Bronchial smooth muscle cell (primary cell): ENCODE measurements at places on chromosomes 4 and X. TPM values are rescaled to one million over a fixed set of nuclear protein-coding genes. Genes with fewer than 3 reads are reported as not detected.

The FAM90A26 gene
- total RNA-seq = not detected in 2 replicates

The MBTPS2 gene
- total RNA-seq = 3.9 and 6.8 TPM in 2 replicates

The PABPC1L2A gene
- not detected in 2 replicates for total RNA-seq

The ACE2 gene
- under 0.01 TPM in 1 of 2 replicates, not detected in the other for total RNA-seq

The TLR1 gene
- total RNA-seq = 1.6 and 1.7 TPM in 2 replicates

The NAT8L gene
- total RNA-seq = under 0.01 TPM in 2 replicates

The C4orf36 gene
- total RNA-seq = 1.1 and 2.1 TPM in 2 replicates

The SPANXC gene
- not detected in 2 replicates for total RNA-seq

The SPINK2 gene
- not detected in 2 replicates for total RNA-seq

The CCNB3 gene
- total RNA-seq = 0.63 TPM in 1 of 2 replicates, not detected in the other
